ENCODE measurements at places on chromosomes 11 and 22.
A peak's percentile ranks its signal among the peaks of the same experiment; 100 is the strongest.

DNA sequence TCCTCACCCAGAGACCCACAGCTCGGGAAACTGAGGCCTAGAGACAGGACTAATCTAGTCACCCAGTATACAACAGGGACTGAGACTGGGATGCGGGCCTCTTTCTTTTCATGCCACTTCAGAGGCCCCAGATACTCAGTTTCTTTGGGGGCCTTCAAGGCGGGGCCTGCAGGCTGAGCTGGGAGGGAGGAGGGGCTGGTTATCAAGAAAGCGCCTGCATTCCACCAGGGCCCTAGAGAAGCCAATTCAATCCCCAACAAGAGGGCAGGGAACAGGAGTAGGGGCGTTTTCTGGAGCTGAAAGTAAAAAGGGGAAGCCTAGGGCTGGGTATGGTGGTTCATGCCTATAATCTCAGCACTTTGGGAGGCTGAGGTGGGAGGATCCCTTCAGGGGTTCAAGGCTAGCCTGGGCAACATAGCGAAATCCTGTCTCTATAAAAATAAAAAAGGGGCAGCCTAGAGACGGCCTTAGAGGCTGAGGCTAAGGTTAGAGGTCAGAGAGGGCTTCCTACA lies 1.6 kb downstream of the ATG2A start:
- DNase-seq: no peak

GRCh38 chr11:64296830-64297698 lies 3.1 kb upstream of the CATSPERZ start:
- no peak for DNase-seq

DNA sequence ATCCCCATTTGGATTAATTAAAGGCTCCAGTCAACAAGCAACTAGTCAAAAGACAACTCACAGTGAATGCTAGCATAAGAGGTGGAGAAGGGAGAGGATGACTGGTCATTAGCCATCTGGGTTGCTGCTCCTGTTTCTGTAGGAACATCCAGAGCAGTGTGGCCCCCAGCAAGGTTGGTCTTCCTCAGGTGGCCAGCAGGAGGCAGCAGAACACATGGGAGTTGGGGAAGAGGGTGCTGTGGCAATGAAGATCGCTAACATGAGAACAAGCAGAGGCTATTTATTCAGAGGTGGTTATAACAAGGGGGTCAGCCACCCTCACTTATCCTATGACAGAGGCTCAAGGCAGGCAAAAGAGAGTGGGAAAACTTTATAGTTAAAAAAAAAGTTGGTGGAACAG lies 21.3 kb downstream of the IZUMO1R start:
- DNase-seq: no peak

DNA sequence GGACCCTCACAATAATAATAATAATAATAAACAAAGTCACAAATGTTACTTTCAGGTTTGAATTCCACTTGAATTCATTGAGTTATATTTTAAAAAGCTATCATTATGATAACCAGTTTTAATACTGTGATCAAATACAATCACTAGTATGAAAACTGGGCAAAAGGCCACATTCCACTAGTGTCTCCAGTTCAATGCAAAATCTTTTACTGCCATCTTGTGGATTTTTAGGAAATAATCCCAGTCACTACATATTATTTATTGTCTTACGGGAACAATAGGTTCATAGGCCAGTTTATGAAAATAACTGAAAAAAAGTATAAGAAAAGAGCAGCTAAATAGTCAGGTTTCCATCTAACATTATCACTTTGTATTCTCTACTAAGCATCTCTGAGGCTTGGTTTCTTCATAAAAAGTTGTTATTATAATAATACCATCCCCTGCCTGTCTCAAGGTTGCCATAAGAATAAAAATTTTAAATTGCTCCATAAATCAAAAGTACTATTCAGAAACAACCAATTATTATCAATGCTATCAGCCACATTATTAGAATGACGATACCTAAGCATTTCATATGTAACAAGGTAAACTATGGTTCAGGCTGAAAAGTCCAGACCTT lies 533.9 kb upstream of the CCDC90B start:
- DNase-seq: peak; percentile 49
